ENCODE measurements at places on chromosomes 3 and 15.

GRCh38 chr3:57942388-57942787 lies 65.8 kb upstream of the FLNB start:
- no peak for DNase-seq

- no peak for DNase-seq
Measured at GRCh38 chr15:29749365-29750086, 72.7 kb downstream of the TJP1 start.

DNA sequence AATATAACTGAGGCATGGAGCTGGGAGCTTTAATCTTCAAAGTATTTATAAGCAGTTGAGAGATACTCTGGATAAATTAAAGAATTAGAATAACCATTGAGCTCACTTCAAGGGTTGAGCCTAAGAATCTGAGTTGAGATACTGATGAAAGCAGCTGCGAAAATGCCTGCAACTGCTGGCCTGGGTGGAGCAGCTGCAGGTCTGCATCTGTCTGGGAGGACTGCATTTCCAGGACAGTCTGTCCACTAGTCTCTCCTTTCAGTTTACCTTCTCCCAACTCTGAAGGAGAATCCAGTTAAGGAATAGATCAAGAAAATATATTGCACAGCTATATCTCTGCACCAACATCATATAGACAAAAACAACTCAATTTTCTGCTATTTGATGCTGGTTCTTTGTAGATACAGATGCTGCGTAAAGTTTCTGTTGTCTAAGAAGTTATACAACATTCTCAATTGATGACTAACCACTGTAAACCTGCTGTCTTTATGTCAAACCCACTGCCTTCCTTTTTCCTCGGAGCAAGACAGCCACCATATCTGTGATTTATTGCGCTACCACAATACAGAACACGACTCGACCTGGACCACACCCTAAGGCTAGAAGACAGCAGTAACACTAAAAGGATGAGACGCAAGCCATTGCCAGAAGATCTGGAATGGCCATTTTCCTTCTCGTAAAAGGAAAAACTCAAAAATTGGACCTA lies 245.1 kb downstream of the MAGI1 start:
- no peak for DNase-seq

DNA sequence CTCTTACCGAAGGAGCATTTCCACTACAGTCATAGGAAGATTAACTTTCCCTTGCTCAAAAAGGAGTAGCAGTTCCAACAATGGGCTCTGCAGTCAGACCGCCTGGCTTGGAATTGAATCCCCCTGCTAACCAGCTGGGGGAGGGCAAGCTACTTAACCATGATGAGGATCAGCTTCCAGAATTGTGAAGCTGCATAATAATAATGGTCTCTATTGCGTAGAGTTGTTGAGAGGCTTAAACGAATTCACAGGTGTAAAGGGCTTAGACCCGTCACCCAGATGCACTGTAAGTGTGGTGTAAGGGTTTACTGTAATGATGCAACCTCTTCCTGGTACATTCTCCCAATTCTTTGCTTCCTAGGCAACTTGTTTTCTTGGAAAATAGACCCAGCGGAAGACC lies 185.2 kb upstream of the RGMA start:
- DNase-seq, result no peak

DNA sequence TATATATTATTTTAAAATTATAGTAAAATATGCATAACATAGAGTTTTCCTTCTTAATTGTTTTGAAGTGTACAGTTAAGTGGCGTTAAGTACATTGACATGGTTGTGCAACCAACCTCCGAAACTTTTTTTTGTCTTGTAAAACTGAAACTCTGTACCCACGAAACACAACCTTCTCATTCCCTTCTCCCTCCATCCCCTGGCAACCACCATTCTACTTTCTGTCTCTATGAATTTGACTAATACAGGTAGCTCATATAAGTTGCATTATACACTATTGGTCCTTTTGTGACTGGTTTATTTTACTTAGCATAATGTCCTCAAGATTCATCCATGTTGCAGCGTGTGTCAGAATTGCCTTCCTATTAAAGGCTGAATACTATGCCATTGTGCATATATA lies 179.4 kb downstream of the SATB1 start:
- no peak for DNase-seq

- DNase-seq, result no peak
Measured at GRCh38 chr3:40524222-40524567, 565 bp upstream of the ZNF621 start.

GRCh38 chr3:151227266-151227806 lies 24.3 kb upstream of the GPR171 start:
- no peak for DNase-seq

- no peak for DNase-seq
Measured at GRCh38 chr15:47718497-47719437, 1.5 kb downstream of the SEMA6D start.

DNA sequence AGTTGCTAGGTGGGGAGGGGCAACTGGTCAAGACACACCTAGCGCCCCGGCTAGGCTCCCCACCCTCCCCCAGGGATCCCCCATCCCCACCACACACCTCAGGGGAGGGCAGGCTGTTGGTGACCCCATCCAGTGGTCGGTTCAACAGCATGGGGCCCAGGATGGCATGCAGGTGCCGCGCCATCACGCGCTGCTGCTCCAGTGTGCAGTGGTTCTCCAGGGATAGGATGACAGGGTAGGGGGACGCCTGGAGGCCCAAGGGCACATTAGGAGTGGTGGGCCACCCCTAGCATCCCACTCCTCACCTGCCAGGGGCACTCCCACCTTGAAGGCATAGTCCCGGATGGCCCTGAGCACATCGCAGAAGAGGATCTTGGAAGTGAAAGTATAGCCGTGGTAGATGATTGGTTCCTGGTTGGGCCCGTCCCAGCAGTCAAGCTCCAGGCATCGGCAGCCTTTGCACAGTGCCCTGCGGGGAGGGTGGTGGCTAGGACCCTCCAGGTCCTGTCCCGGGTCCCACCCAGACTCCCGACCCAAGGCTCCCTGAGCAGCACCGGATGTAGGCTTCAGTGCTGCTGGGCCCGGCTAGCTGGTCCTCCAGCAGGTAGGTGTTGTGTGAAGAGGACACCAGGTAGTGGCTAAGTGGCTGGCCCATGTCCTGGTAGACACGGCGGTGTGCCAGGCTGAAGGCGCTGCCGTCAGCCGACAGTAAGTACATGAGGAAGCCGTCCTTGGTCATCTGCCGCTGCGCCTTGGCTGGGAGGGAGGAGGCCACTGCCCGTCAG lies 19.4 kb downstream of the VILL start:
- no peak for DNase-seq
